ENCODE measurements at places on chromosomes 12 and 14.

DNA sequence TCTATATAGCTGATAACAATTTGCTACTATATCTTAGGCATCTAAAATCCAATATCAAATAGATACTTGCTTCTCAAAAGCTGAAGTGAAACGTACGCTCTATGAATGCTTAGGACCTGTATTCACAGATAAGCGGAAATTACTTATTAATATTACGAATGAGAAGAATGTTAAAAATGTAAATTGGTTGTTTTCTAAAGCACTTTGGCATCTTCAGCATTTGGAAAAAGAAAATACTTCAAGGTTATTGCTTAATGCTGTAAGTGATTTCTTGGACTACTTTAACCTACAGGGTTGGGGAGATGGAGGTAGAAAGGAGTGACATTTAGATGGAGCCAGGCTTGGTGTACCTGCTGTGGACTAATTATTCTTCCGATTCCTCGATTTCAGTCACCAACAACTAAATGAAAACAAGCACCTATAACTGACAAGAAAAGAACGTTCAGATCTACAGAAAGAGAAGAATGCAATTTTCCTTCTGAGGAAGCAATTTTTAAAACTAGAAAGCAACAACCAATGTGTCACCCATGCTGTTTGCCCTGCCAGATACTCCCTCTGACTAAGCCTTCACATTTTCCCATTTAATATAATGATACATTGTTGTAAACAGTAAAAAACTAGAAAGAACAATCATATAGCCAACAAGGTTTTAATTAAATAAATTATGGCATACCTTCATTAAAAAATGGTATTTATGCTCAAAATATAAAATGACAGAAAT is 49.3 kb downstream of the SLC25A21 start:
- DNase-seq = no peak

- DNase-seq = no peak
These were observed 8.5 kb upstream of the MYO1A start for GRCh38 chr12:57058454-57058853.

- peak; percentile 16 for DNase-seq
These were observed 73.2 kb downstream of the IPO8 start for GRCh38 chr12:30622509-30622908.

DNA sequence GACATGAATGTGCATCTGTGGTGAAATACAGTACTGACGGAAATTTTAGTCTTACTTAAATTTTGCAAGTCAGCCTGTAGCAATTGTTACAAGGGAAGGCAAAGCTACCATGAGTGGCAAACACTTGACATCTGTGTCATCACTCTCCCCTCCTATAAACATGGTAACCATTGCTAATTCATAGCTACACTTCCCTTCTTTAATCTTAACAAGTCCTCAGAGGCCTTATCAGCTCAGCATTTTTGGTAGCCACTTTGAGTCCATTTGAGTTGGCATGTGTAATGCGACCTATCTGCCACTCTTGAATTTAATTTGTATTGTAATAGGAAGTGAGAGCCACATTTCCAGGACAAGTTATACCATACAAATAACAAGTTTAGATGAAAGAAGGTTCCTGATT is 218.1 kb downstream of the RMST start:
- no peak for DNase-seq

DNA sequence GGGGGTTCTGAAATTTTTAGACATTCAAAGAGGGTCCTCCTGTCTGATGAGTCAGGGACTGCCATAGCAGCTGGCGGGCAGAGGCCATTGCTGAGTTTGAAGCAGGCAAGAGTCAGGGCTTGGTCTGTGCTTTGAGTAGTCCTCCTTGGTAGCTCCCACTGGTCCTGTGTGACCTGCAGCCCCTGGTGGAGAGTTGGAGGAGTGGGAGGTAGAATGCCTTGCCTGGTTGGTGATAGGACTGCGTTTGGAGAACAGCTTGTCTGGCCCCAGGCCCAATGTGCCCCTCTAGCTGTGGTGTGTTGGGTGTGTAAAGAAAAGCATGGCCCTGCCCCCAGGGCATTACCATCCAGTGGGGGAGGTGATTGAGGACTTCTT is 116.7 kb downstream of the BEGAIN start:
- no peak for DNase-seq

- DNase-seq = peak; percentile 94
These were observed 12.4 kb downstream of the MSI1 start for GRCh38 chr12:120356567-120357030.

GRCh38 chr14:85514487-85514886 is 15.5 kb upstream of the FLRT2 start:
- DNase-seq = no peak

DNA sequence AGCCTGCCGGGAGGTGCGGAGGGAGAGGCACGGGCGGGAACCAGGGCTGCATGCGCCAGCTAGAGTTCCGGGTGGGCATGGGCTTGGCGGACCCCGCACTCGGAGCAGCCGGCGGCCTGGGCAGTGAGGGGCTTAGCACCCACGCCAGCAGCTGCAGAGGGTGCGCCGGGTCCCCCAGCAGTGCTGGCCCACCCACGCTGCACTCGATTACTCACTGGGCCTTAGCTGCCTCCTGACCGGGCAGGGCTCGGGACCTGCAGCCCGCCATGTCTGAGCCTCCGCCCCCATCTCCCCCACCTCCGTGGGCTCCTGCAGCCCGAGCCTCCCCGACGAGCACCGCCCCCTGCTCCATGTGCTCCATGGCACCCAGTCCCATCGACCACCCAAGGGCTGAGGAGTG is 14.8 kb downstream of the CKAP4 start:
- no peak for DNase-seq

GRCh38 chr12:262817-263216 is at the start of gene SLC6A13:
TSS of gene SLC6A13 (minus strand) at chr12:262836. CDS start at chr12:260052, 2,784 bp downstream.
- no peak for DNase-seq

- no peak for DNase-seq
These were observed 33.0 kb upstream of the ULK1 start for GRCh38 chr12:131861261-131862083.

DNA sequence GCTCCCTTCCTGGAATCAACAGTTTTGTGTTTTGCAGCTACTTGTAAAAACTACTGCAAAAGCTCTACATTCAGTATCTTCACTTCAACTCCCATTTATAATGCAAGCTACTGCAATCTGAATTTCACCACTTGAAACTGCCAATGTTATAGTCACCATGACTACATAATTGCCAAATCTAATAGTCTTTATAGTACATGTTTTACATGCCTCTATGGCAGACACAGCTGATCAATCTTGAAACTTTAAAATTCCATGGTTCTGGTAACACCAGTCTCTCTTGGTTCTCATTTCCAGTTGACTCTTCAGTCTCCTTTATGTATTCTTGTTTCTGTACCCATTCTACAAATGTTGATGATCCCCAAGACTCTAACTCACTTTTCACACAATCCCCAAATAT is 185.9 kb downstream of the MED13L start:
- DNase-seq = no peak

GRCh38 chr12:132503618-132504204 is 13.8 kb downstream of the FBRSL1 start:
- no peak for DNase-seq

- no peak for DNase-seq
These were observed 33.4 kb downstream of the CORO1C start for GRCh38 chr12:108697905-108698304.

GRCh38 chr12:104605685-104606084 is 148.9 kb downstream of the CHST11 start:
- DNase-seq = no peak

DNA sequence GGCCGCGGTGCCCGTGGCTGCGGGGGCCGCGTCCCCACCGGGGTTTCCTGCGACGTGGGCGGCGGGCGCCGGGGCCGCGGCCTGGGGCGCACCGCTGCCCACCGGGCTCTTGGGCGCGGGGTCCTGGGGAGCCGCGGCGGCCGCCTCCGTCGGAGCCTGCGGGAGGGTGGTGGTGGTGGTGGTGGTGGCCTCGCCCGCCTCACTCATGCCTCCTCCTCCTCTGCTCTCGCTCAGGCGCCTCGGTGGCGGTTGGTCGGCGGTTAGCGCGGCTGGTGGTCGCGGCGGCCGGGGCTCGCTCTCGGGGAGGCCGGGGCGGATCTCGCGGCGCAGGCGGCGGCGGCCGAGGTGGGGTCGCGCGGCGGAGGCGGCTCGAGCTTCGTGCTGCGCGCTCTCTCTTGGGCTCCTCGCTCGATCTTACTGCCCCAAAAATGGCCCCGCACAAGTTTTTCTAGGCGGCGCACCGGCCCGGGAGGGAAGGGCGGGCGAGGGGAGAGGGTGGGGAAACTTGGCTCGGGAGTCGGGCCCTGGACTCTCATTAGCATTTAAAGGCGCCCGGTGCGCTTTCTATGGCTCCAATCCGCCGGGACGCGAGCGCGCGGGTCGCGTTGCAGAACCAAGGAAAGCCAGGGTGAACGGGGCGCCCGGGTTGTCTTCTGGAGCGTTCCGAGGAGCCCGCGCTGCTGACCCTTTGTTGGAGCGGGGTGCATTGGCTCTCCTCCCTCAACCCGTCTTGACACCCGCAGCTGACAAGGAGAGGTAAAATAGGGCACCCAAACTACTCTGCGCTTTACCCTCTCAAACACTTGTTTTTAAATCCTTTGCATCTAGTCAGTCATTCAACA is at the start of gene YBX3:
YBX3 (minus strand) TSS at position 419 of the 842 bp plus-strand sequence; CDS start at position 207, 212 bp downstream.
- DNase-seq = peak; percentile 80

GRCh38 chr12:12180136-12180535 is 86.7 kb downstream of the LRP6 start:
- no peak for DNase-seq

DNA sequence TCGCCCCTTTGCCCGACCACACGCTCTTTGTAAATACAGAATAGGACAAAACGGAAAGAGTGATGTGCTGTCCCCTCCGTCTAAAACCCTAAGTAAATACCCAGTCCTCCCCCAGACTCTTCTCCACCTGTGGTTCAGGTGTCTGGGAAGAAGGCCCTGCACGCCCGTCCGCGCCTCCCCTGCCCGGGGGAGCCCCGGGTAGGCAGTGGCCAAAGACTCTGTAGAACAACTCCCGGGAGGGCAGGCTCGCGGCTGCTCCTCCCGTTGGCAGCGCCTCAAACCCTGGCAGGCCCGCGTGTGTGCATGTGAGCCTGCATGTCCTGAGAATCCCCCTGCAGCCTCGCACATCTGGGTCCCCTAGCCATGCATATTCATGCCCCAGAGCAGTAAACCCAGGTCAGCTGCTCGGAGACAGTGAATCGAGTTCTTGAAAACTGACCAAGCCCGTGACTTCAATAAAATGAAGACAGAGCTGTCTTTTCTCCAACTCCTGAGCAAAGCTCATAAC is 165.8 kb downstream of the MON2 start:
- DNase-seq = peak; percentile 34

DNA sequence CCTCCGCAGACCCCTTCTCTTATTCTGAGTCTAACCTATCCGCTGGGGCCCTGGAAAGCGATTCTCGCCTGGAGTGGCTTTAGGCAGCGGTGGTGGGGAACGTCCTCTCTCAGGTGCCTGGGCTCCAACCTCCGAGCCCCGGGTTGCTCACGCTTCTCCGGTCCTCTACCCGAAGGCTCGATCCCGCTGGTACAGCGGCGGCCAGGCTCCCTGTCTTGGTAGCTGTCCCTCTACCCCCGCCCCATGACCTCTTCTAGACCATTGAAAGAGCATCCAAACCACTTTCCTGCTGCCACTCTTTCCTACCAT is 505 bp upstream of the HEBP1 start:
- DNase-seq = peak; percentile 41

GRCh38 chr14:77883131-77883846 is 83.4 kb downstream of the ADCK1 start:
- DNase-seq = no peak

DNA sequence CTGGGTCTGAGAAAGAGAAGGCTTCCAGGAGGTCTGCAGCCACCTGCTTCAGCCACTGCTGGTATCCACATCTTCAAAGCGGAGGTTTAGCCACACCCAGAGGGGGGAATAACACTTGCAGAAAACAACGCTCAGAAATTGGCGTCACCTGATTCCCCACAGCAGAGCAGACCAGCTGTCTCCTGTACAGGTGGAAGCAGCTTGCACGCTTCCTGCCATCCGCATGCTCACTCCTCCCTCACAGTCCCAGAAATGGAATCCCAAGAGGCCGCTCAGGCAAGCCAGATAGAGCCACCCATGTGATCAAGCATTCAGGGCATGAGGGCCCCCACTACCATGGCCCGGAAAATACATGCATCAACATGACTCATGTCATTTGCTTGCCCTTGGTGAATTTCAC is 112.2 kb upstream of the DIO3 start:
- no peak for DNase-seq

GRCh38 chr14:93693914-93694313 is 94.4 kb downstream of the PRIMA1 start:
- no peak for DNase-seq

- no peak for DNase-seq
These were observed 420.2 kb upstream of the TBX3 start for GRCh38 chr12:115103884-115104883.

DNA sequence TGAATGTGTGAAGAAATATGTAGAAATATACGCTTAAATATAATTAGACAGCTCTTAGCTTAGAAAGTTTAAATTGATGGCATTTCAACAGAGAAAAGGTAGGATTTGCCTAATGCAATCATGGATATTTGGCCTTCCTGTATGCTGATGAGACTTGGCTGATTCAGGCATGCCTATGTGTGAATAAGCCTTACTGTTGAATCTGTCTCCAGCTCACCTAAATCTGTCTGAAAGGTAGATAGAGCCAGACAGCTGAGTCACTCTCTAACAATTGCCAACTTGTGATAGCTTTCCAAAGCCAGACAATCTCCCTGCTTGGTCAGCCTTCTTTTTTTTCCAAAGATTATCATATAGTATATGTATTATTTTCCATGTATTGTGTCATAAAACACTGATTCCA is 92.8 kb upstream of the FLRT2 start:
- DNase-seq = peak; percentile 82

DNA sequence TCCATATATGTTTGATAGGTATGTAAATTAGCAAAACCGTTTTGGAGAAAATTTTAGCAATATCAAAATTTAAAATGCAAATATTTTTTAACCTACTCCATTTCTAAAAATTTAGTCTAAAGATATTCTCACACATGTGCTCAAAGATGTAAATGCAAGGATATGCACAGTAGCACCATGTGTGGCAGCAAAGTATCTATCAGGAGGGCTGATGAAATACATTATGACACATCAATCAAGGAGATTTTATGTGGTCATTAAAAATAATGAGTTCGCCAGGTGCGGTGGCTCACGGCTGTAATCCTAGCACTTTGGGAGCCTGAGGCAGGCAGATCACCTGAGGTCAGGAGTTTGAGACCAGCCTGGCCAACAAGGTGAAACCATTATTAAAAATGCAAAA is 8.0 kb upstream of the C1R start:
- DNase-seq = no peak

DNA sequence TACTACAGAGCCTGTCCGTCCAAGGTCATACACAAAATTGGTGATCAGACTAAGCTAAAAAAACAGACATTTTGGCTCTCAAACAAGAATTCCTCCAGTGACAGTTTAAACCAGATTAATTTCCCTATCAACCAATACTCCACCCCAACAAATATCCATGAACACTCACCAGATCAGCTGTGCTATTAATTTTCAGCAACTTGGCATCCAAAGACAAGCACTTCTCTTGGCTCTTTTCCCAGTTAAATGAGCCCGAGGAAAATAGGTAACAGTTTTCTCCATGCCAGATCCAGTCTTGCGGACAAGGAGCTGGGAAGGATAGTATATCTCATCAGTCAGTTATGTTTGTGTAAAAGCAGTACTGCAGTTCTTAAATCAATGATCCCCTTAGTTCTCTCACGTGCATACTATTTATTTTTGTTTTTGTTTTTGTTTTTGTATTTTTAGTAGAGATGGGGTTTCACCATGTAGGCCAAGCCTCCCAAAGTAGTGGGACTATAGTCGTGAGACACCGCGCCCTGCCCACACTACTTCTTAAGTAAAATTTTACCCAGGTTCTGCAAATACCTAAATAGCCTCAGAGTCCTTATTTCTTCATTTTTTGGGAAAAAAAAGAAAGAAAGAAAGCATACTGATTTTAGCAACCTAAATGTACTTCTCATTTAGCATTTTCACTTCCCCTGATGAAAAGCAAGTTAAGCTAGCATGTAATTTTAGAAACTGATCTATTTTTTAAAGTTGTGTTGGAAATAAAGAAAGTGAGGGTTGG is 11.1 kb downstream of the OLR1 start:
- DNase-seq = no peak
